Placental pericyte (primary cell): ENCODE measurements at places on chromosomes 6 and 20. TPM values are rescaled to one million over a fixed set of nuclear protein-coding genes. Genes with fewer than 3 reads are reported as not detected.

Gene RSPH9
- 0.43 and 0.66 TPM in 2 replicates for total RNA-seq

Gene MYLK4
- 0.43 and 0.44 TPM in 2 replicates for total RNA-seq

Gene PSMB9
- total RNA-seq = 12.9 and 25.5 TPM in 2 replicates

Gene GSTA2
- total RNA-seq = not detected in 2 replicates

Gene WFDC5
- total RNA-seq = not detected in 2 replicates

Gene CRISP3
- total RNA-seq = not detected in 2 replicates

Gene PYGB
- 172 and 182 TPM in 2 replicates for total RNA-seq
